DMS153 (cell line): ENCODE measurements at places on chromosomes 7 and 10.
A peak's percentile ranks its signal among the peaks of the same experiment; 100 is the strongest.

DNA sequence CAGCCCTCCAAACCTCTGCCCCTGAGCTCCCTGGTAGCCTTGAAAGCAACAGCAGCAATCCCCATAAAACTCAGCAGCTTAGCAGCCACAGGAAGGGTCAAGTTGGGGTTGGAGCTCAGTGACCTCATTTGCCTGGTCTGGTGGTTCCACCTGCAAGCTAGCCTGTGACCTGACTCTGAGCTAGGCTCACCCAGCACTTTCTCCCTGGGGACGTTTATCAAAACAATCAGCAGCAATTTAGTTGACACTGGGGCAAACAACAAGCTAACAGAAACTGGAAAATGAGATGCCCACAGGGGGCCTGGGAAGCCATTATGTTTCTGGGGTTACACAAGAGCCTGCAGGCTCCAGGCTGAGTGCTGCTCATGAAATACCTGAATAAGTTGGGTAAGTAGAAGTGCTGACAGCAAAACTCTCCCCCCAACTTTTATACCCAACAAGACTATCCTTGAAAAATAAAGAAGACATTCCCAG is 22.4 kb upstream of the CRYGN start:
- DNase-seq, result no peak

- DNase-seq, result no peak
Observed at GRCh38 chr7:75072981-75073283, 670 bp downstream of the RCC1L start.

GRCh38 chr10:96421995-96422394 is 63.2 kb upstream of the OPALIN start:
- DNase-seq, result no peak

- DNase-seq, result no peak
Observed at GRCh38 chr10:132068431-132069121, 2.8 kb downstream of the JAKMIP3 start.

- no peak for DNase-seq
Observed at GRCh38 chr10:119620241-119621077, 23.7 kb upstream of the TIAL1 start.

DNA sequence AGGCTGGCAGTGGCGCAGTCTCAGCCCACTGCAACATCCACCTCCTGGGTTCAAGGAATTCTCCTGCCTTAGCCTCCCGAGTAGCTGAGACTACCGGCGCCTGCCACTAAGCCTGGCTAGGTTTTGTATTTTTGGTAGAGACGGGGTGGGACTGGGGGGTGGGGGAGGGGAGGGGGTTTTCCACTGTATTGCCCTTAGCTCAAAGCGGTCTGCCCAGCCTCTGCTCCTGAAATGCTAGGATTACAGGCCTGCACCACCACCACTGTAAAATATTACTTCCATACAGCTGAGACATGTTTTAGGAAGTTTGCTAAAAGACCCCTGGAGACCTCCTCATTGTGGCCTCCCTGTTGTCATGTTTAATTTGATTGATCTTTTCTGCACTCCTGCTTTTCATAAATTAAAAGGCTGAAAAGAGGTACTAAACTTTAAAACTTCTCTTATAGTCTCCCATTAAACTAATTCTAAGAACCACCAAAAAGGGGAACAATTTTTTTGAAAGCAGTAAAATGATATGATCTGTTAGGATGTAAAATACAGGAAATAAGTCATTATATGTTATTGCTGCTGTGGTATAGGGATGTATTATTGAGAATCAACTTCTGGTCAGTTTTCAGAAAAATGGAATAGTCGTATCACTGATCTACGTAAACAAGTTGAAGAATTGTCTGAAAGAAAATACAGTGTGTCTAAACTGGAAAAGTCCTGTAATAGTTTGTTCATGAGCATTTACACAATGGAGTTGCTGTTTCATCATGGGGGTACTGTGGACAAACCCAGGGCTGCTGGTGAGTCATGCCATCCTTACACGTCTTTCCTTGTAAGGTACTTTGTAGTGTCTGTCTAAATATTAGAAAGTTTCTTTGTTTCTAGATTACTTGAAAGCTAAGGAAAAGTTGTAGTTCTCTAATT is 72.9 kb upstream of the TMEM248 start:
- DNase-seq, result no peak

DNA sequence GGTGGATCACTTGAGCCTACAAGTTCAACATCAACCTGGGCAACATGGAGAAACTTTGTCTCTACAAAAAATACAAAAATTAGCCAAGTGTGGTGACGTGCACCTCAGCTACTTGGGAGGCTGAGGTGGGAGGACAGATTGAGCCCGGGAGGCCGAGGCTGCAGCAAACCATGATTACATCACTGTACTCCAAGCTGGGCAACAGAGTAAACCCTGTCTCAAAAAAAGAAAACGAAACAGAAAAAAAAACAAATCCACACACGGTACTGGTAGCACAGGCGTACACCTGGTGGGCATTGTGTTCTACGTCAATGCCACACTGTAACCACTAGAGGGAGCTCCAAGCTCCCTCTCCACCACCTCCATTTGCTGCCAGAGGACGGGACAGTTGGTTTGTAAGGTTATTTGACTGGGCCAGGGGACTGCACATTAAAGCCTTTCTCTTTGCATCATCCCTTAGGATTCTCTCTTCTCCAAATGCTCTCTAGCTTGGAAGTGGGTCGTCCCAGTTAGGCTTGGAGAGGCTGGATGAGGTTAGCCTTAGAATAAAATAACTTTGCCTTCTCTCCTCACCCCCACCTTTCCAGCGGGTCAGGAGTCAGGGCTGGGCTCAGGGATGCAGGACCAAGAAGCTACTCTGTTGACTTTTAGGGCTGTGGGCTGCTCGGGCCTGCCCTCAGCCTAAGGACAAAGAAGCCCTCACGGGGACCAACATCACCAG is 130.8 kb downstream of the SORBS1 start:
- no peak for DNase-seq

DNA sequence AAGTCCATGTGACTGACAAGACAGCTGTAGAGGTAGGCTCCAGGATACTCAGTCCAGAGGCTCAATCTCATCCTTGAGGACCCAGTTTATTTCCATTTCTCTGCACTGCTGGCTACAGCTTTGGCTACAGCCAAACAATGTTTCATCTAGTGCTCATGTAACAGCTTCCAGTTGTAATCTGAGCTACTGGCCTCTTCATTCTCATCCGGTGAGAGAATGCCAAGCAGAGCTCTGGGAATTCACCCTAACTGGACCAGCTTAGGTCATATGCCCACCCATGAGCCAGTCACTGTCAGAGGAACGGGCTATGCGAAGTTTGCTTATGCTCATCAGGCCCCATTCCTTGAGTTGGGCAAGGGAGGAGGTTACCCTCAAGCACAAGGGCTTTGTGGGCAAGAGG is 192.9 kb downstream of the EVX1 start:
- no peak for DNase-seq

DNA sequence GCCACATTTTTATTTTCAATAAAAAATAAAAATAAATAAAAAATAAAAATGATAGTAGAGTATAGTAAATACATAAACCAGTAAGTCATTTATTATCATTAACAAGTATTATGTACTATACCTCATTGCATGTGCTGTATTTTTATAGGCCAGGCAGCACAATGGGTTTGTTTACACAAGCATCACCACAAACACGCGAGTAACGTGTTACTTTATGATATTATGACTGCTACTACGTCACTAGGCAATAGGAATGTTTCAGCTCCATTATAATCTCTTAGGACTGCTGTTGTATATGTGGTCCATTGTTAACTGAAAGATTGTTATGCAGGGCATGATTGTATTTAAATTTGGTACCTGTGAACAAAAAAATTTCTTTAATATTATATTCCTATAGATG is 20.8 kb upstream of the SDHAF3 start:
- no peak for DNase-seq

GRCh38 chr7:3673524-3673923 is 372.5 kb downstream of the SDK1 start:
- peak; percentile 85 for DNase-seq

GRCh38 chr7:81719865-81720264 is 50.0 kb downstream of the HGF start:
- DNase-seq, result no peak
